Stimulated activated CD4-positive, alpha-beta T cell treated with anti-CD3 and anti-CD28 coated beads, TNF-alpha, amount 100 ng/mL, for 1 hour (primary cell): ENCODE measurements at places on chromosomes 12 and 14.

GRCh38 chr12:129903956-129904829, at the start of gene TMEM132D:
Gene TMEM132D (minus strand): TSS chr12:129904025.
- no peak for DNase-seq

GRCh38 chr14:32785585-32785984, 153.1 kb upstream of the NPAS3 start:
- no peak for DNase-seq

DNA sequence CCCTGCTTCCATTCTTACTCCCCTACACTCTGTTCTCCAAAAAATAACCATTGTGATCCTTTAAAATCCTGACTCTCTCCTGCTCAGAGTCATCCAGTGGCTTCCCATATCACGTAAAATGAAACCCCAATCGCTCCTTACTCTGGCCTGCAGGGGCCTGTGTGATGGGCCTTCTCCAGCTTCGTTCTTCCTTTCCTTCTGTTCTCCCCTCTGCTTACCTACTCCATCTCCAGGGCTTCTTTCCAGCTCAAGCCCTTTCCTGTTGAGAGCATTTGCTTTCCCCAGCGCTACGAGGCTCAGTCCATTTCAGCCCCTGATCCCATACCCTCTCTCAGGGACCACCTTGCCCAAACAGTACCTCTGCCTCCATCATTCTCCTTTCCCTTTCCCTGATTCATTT, 144.4 kb upstream of the ARHGAP5 start:
- DNase-seq, result no peak

DNA sequence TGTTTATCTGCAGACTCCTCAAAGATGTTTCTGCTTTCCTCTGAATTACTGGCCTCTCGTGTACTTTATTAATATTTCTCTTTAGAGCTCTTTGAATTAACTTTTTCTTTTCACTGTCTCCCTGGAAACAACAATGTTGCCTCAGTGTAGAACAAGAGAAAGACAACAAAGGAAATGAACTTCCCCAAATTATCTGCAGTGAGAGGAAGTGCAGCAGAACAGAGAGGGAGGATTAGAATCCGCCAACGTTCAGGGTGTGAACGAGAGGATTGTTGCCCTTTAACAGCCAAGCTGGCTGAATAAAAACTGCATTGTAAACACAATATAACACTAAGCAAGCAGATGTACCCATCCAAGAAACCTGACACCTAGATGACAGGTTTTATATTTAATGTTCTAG, 375.9 kb downstream of the GALC start:
- DNase-seq, result no peak

GRCh38 chr12:132669166-132669879, 17.8 kb downstream of the POLE start:
- no peak for DNase-seq

GRCh38 chr12:104410786-104411185, 46.0 kb upstream of the CHST11 start:
- no peak for DNase-seq

- no peak for DNase-seq
Observed at GRCh38 chr12:11497995-11498394, 102.6 kb upstream of the PRB2 start.

- no peak for DNase-seq
Observed at GRCh38 chr14:68899033-68899603, 80.0 kb downstream of the ACTN1 start.

- no peak for DNase-seq
Observed at GRCh38 chr14:33486332-33486890, 464.5 kb downstream of the EGLN3 start.

DNA sequence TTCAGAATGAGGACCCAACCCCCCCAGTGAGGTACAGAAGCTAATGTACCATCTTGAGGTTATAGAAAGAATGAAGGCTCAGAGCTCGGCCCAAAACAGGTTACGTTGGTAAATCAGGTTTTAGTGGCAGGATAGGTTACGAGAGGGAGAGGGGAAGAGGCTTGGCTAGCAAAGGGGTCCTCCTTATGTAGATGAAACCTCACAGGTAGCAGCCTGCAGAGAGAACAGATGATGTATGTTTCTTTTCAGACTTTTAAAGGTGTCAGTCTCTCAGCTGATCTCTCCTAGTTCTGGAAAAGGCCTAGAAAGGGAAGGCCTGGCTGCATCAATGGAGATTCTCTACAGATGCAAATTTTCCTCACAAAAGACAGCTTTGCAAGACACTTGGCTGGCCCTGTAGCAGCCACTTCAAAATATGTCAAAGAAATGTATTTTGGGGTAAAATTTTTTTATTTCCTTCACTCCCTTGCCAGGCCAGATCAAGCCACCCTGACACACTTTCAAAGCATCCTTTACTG, 71.7 kb upstream of the CPSF6 start:
- no peak for DNase-seq

GRCh38 chr12:9079883-9080675, 35.6 kb downstream of the A2M start:
- DNase-seq, result no peak
